CD4-positive, alpha-beta T cell treated with Interleukin-10 for 1 hour (primary cell): ENCODE measurements at places on chromosomes 7 and 10.
A peak's percentile ranks its signal among the peaks of the same experiment; 100 is the strongest.

- DNase-seq, result peak; percentile 18
These were observed at the start of gene ETV1 for GRCh38 chr7:13989126-13989948. Gene ETV1 (minus strand): TSS chr7:13989666. CDS start chr7:13989052, 614 bp downstream.

DNA sequence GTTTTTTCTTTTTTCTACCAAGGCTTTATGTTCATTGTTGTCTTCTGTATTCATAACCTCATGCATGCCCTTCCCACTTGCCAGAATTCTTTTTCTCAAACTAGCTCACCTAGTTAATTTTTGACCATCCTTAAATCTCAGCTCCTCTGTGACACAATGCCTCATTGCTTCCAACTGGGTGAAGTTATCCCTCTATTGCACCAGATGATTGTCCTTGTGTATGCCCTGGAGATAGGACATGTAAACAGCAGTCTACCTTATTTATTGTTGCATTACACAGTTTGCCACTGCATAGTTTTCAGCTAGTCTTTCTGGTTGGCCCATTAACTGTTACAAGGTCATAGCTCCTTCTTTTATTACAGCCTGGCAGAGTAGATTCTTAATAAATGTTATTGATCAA is 763.1 kb upstream of the COBL start:
- no peak for DNase-seq

GRCh38 chr10:75663947-75664664 is 232.7 kb downstream of the LRMDA start:
- no peak for DNase-seq

- DNase-seq, result no peak
These were observed 42.0 kb upstream of the ADGRA1 start for GRCh38 chr10:133045556-133046389.

GRCh38 chr10:122494833-122495232 is 33.5 kb downstream of the HTRA1 start:
- DNase-seq, result no peak

DNA sequence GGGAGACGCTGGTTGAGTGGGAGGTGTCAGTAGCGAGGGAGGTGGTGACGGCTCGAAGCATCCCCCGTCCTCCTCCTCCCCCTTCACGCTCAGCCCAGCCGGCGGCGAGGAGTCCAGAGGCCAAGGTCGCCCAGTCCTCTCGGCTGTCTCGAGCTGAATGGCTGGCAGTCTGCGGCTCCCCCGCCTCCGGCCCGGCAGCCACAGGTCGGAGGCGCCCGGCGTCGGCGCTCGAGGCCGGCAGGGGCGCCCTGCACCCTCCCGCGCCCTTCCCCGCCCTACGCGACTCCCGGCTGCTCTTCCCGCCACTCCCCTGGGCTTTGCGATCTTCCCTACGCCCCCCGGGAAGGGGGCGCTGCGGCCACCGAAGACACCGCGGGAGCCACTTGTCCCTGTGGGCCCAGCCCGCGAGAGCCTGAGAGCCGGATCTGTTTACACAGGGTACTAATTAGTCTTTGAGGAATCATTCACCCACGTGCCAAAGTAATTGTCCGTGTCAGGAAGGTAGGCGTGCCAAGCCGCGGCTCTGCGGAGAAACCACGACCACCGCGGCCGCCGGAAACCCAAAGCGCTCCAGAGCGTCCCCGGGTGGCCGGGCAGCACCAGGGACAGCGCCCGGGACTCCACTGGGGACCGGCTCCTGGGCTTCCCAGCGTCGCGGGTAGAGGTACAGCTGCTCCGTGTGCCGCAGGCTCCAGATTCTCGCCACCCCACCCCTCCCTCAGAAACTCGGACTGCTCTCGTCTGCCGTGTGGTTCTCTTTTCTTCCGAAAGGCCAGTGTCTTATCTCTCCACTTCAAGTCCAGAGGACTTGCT is at the start of gene NXPH1:
Gene NXPH1 (plus strand): TSS at position 133 of the 813 bp plus-strand sequence.
- no peak for DNase-seq

- DNase-seq, result no peak
These were observed 163.1 kb downstream of the AUTS2 start for GRCh38 chr7:69761290-69761922.

- no peak for DNase-seq
These were observed 1.4 kb downstream of the C10orf62 start for GRCh38 chr10:97590748-97591495.

DNA sequence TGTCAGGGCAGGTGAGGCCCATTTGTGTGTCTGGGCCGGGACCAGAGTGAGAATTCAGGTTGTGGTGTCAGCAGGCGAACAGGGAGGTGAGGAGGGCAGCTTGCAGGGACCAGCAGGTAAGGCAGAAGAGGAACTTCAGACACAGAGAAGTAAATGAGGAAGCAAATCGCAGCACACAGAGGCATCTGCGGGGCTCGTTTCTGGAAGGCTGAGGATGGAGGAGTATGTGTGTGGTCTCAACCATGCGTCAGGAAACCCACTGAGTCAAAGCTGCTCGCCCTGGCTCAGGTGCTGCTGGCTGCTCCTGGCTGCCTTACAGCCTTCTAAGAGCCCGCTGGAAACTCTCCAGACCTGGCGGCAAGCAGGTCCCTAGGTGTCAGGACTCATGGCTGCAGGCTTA is 26.9 kb upstream of the PITRM1 start:
- no peak for DNase-seq

GRCh38 chr10:3045471-3046209 is 21.7 kb upstream of the PFKP start:
- DNase-seq, result no peak

- no peak for DNase-seq
These were observed 43.2 kb downstream of the VAX1 start for GRCh38 chr10:117094856-117095255.

GRCh38 chr7:46776790-46777189 is 805.1 kb downstream of the TNS3 start:
- no peak for DNase-seq

DNA sequence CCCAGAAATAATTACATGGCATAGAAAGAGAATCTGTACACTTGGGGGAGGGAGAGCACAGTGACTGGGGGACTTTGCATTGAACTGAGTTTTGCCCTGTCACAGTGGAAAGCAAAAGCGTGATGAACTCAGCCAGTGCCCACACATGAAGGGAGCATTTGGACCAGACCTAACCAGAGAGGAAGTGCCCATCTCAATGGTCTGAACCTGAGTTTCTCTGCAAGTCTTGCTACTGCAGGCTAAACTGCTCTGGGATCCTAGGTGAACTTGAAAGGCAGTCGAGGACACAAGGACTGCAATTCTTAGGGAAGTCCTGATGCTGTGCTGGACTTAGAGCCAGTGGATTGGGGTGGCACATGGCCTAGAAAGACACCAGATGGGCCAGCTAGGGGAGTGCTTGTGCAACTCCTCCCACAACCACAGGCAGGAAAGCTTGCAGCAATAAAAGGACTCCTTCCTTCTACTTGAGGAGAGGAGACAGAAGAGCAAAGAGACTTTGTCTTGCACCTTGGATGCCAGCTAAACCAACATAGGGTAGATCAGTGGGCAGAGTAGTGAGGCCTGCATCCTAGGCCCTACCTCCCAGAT is 259.0 kb downstream of the GRM8 start:
- DNase-seq, result no peak

- DNase-seq, result no peak
These were observed 561.7 kb downstream of the SDK1 start for GRCh38 chr7:3862774-3863173.

DNA sequence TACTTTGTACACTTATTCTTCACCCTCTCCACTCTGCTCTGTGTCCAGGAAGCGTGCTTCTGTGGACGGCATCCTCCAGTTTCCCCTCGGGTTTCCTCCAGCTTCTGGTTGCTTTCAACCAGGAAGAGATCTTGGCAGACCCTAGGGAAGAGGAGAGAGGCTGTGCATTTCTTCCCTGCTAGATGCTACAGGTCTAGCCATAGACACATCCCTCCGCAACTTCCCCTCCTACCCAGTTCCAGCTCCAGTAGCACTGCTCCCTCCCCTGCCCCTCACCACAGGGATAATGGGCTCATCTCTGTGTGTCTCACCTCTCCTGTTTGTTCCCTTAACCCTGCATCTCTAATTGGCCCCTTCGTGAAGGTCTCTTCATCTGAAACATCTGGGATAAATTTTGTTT is 16.3 kb downstream of the TLL2 start:
- no peak for DNase-seq

DNA sequence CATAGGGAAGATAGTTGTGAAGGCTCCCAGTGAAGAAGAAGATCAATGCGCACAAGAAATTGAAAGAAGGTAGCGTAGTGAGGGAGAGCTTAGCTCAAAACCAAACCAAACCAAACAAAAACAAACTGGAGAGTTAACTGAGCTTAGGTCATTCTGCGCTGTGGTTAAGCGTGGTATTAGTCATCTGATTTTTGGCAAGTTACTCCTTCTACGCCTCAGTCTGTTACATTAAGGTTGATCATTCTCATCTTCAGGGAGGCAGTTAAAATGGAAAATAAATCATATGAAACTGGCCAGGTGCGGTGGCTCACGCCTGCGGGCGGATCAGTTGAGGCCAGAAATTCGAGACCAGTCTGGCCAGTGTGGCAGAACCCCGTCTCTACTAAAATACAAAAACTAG is 259.7 kb downstream of the EXOC4 start:
- no peak for DNase-seq

- no peak for DNase-seq
These were observed 196.6 kb downstream of the BBS9 start for GRCh38 chr7:33325754-33326484.

DNA sequence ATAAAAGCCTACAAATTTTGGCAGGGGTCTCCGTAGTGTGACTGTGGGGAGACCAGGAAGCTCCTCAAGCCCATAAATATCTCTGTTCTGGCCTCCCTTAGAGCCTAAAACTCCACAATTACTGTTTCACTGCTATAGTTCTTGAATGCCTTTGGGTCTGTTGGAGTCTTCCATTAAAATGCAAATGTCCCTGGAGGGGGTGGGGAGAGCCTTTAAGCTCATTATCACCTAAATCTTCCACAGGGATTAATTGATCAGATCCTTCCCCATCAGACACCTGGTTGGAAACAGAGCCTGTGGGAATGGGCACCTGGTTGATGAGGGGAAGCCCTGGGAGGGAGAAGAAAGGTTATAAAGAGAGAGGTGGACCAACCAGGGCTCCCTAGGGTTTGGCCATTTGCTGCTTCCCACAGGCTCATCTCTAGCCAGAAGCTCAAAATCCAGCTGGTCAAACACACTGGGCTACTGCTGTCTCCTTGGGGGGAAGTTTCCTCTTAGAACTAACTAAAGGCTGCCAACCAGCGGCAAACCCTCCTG is 718.2 kb downstream of the LRMDA start:
- no peak for DNase-seq

- no peak for DNase-seq
These were observed 30.1 kb downstream of the BPGM start for GRCh38 chr7:134676743-134677142.

GRCh38 chr7:67547183-67547907 is 550.7 kb downstream of the TYW1 start:
- no peak for DNase-seq

- no peak for DNase-seq
These were observed 41.2 kb downstream of the CH25H start for GRCh38 chr10:89165923-89166322.

DNA sequence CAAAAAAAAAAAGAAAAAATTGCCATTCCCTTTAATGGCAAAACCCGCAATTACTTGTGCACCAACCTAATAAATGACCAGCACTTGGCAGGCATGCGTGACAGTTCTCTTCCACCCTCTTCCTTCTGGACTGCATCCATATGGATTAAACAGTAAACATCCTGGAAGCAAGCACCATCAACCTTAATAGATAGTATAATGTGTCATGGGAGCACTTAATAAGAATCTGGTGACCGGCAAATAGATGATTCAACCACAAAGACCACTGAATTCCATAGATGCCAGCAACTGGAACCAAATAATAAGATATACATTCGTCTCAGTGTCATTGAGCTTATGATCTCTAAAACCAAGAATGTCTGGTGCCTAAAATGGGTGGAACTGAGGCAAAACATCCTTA is 610.2 kb downstream of the CALN1 start:
- DNase-seq, result no peak

GRCh38 chr7:15489383-15489782 is 72.4 kb downstream of the AGMO start:
- DNase-seq, result no peak

- DNase-seq, result no peak
These were observed 77.7 kb downstream of the RBM33 start for GRCh38 chr7:155722118-155722517.

DNA sequence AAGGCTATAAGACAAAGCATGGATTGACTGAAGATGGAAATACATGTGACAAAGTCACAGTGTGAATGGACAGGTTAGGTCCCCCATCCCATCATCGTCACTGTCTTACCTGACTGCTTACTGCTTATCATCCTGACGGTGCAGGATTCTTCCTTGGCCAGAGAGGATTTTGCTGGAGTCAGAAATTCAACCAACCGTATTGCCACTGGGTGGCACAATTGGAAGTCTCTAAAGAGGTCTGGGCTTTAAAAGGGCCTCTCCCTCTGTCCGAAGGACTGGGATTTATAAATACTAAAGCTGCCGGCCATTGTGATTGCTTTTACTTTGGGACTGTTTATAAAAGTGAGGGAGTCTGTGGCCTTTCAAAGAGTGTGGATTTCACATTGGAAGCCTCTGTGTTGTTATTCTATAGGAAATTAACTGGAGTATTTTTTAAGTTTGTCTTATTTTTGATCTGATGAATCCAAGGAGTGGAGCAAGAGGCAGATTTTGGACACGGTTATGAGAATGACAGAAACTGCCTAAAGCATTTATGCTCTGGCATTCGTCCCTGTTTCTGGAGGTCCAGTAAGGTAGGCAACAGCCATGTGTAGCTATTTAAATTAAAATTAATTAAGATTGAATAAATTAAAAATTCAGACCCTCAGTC is 113.3 kb upstream of the CREB5 start:
- no peak for DNase-seq

GRCh38 chr10:93099670-93100069 is 26.0 kb downstream of the CYP26A1 start:
- no peak for DNase-seq

GRCh38 chr10:3264161-3264761 is 91.7 kb upstream of the PITRM1 start:
- DNase-seq, result no peak

DNA sequence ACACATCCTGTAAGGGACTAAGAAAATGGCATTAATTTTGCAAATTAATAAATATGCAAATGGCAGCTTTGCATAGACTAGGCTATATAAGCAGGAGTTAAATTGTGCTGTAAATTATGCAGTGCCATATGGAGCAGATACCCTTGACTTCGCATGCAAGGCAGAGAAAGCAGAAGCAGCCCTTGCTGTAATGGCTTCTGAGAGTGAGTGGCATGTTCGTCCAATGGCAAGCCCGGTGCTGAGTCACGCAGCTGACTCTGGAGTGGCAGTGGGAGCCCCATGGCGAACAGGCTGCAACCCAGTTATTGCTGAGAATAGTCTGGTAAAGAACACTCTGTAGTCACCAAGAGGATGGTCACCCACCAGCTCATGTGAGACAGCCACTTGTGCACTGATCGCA is 1186.5 kb downstream of the TYW1 start:
- no peak for DNase-seq

- DNase-seq, result no peak
These were observed 7.3 kb downstream of the ICA1 start for GRCh38 chr7:8254667-8255066.

DNA sequence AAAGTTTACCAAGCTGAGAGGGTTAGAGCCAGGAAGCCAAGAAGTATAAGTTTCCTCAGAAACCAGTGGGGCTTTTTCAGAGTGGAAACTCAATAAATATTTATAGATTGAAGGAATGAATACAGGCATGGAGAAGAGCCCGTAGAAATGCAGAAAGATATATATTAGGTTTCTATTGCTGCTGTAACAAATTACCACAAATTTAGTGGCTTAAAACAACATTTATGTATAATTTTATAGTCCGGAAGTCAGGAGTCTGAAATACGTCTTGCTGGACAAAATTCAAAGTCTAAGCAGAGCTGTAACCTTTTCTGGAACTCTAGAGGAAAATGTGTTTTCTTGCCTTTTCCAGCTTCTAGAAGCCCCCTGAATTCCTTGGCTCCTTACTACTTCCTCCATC is 107.3 kb upstream of the SEMA3D start:
- DNase-seq, result no peak
